ENCODE measurements at places on chromosomes 2 and 18.

- no peak for DNase-seq
Measured at GRCh38 chr18:56541793-56542192, 96.6 kb downstream of the TXNL1 start.

- DNase-seq = no peak
Measured at GRCh38 chr18:51543658-51544155, 346.2 kb upstream of the MEX3C start.

DNA sequence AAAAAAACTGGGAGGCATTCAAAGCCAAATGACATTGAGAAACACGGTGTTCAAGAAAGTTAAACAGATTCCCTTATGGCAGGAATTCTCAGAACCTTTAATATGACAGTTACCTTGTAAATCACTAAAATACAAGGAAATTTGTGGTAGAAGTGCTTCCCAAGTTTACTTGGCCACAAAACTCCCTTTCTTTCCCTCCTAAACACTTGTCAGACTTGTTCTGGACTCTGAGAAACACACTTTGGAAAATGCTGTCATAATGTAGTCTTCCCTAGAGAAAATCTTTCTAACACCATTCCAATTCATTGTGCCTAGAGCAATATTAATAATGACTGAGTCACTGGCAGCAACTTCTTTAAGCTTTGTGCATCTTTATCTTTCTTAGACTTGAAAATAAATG is 140.4 kb downstream of the ANKRD44 start:
- no peak for DNase-seq

DNA sequence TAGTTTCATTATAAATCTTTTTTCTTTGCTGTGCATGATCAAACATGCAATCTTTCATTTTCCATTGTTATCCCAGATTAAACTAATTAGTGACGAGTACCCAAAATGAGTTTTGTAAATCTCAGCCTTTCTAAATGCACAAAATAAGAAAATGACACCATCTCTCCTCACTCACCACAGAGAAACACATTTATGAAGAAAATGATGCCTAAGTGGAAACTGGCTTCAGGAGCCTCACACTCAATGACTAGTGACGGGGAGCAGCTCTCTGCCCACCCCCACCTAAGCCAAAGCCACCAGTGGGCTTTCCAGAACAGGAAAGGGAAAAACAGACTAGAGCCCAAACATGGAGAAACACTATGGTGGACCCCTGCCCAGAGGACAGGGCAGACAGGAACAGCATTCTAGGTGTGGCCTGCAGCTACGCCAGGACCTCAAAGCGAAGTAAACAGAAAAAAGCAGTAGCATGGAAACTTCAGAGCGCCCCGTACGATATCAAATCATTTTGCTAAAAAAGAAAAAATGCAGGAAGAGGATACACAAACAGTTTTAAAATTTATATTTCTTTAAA is 113.5 kb downstream of the RBMS1 start:
- DNase-seq = no peak

- DNase-seq = no peak
Measured at GRCh38 chr2:218998414-218999002, 5.3 kb upstream of the CRYBA2 start.

GRCh38 chr2:168323529-168324021 is 76.2 kb upstream of the STK39 start:
- no peak for DNase-seq

DNA sequence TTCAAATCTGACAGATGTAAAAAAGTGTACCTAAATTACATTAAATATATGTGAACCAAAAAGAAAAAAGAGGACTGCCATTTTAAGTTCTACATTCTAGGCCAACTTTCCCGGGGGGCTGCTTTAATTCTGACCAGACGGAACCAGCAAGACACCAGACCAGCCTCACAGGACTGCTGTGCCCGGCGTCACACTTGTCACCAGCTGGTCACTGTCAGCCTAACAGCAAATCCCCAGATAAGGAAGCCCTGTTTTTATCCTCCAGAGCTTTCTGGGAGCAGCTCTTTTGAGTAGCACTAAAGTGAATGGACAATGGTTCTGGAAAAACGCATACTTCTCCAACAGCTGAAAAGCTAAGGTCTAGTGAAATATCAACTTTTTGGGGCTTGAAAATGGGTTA is 35.6 kb downstream of the CYB5A start:
- DNase-seq = no peak

DNA sequence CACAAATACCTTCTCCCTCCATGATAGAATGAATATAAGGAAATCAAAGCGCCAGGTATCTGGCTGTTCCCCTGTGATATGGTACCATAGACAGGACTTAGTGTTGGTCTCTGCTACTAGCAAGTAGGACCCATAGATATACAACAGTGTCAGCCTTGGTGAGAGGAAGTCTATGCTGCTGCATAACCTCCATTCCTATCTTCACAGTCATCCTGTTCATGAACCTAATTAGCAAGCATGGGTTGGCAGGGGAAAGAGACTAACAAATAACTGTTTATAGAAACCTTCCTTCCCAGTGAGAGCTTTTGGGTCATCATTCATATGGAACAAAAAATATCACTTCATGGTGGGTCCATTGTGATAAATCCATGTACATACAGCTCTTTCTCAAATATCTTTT is 188.9 kb upstream of the FAM98A start:
- DNase-seq = no peak

DNA sequence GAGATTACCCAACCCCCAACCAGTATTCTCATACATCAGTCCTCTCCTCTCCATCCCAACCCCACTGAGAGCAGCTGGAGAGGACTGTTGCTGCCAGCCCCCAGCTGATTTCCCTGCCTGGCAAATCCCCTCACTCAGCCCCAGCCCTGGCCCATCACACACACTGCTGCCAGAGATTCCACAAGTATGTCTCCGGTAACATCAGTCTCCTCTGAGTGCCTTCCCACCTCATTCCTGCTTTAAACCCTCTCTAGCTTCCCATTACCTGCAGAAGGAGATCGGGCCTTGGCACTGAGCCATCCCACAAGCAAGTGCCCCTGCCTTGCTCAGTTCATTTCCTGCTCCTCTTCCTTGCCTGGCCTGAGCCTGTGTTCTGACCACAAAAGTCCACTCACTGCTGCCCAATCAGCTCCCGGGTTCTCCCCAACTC is 50.6 kb upstream of the ZFP36L2 start:
- no peak for DNase-seq

DNA sequence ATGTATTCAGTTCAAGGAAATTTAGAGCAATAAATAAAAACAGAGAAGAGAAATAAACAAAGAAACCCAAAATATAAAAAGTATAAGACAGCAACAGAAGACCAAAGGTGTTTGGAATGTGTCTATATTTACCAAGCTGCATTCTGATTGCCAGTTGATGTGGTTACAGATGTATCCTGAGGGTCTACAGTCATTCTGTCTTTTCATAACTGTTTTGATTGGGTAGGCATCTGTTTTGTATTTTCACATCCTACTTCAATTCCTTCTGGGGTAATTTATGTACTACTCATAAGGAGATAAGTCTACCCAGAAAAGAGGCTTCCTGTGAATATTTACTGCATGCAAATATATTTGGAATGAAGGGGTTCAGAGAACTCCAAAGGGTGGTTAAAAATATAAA is 596.8 kb upstream of the GCFC2 start:
- no peak for DNase-seq

DNA sequence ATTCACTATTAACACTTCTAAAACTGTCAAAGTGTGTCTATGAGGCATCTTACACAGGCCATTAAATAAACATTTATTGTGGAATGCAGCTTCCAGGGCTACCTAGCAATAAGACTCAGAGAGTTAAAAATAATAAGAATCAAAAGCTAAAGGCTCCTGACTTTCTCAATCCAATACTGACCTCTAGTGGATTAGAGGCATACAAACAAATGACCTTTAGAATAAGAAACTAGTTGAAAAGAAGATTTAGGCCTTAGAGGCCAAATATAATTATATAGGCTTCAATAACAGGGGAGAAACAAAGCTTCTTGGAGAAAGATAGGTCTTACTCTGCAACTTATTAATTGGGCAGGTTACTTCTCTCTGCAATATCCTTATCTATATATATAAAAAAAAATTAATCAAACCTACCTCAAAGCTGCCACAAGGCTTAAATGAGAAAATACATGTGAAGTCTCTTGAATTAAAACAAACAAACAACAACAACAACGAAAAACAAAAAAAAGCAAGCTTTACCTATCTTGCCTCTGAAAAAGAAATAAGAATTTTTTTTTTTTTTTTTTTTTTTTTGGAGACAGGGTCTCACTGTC is 246.1 kb downstream of the EXOC6B start:
- DNase-seq = peak; percentile 79

DNA sequence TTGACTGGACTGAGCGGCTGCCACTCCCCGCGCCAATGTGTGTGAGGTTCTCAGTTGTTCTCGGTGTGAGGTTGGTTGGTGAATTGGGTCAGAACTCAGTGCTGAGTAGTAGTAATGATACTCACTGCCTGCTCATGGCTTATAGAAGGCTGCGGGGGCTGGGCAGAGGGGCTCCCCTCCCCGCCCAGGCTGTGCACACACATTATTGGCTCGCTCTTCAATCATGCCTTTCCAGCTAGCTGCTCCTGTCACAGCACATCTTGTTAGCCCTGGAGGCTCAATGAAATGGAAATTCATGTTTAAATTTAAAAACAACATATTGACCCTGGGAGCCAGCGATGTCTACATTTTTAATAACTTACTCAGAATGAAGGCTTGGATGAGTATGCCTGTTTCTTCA is 152.8 kb downstream of the CELF4 start:
- DNase-seq = no peak

DNA sequence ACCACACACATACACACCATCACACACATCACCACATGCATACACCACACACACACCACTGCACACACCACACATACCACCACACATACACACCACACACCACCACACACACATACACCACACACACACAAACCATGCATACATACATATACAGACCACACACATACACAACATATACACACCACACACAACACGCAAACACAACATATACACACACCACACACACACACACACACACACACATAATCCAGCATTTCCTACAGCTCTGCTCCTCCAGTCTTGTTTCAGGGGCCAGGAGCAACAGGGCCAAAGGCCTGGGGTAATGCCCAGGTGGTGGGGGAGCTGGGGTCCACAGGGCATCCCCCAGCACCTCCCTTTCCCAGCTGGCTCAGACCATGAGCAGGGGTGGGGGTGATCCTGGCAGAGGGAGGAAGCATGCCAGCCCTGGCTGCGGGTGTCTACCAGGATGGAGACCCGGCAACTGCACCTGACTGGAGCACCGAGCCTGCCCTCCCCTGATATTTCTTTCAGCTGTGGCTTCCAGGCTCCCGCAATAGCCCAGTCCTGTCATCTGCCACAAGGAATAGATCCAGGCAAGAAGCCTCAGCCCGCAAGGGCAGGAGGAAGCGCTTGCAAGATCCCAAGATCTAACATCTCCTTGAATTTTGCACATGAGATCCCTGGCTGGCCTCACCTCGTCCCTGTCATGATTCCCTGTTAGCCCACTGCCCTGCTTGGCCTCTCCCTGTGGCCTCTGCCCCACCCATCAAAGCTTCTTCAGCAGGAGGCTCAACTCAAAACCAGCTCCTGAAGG is 196.9 kb downstream of the TNS1 start:
- DNase-seq = no peak

GRCh38 chr2:173961346-173961705 is 3.8 kb downstream of the SP3 start:
- DNase-seq = peak; percentile 11

GRCh38 chr18:58787536-58788149 is 77.0 kb upstream of the ZNF532 start:
- no peak for DNase-seq

DNA sequence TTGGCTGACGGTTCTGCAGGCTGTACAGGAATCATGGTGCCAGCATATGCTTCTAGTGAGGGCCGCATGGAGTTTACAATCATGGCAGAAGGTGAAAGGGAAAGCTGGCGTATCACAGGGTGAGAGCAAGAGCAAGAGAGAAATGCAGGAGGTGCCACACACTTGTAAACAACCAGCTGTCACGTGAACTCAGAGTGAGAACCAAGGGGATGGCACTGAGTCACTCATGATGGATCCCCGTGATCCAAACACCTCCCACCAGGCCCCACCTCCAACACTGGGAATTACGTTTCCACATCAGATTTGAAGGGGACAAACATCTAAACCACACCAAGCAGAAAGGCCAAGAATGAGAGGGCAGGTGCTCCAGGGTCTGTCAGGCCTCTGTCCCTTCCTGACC is 185.0 kb upstream of the PID1 start:
- no peak for DNase-seq

DNA sequence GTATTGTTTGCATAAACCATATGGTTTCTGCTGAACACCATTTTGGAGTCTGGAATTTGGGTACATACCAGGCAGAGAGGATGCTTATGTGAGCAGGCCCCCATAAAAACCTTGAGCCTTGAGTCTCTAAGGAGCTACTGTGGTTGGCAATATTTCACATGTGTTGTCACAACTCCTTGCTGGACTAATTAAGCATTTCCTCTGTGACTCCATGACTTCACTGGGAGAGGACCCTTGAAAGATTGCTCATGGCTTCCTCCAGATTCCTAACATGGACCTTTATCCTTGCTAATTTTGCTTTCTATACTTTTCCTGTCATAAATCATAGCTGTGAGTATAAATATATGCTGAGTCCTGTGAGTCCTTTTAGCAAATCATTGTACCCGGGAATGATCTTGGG is 7.6 kb upstream of the COQ10B start:
- DNase-seq = no peak

DNA sequence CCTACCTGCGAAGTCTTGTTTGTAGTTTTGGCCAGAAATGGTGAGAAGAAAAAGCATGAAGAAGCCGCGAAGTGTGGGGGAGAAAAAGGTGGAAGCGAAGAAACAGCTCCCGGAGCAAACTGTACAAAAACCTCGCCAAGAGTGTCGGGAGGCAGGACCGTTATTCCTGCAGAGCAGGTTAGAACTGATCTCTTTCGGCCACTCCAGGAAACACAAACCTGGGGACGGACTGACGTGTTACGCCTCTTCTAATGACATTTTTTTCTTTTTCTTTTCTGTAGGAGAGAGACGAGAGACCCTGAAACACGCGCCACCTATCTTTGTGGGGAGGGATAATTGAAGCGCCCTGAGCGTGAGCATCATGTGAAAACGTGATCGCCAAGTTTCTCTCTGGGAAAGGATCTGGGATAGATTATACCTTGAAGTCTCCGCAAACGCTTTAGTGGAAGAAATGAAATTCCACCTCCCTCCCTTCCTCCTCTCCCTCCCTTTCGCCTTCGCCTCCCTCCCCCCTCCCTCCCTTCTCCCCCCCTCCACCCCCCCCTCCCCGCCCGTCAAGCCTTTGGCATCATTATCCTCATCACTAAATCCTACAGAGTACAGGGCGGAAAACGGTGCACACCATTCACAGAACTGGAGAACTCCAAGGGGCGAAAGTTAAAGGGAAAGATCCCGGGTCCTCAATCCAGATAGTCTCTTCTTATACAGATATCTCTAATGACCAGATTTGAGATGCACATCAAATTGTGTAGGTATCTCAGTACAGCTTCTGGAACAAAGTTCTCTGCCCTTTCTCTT is at the start of gene ZEB2:
ZEB2 (minus strand) TSS at position 186 of the 798 bp plus-strand sequence. CDS start 2,769 bp downstream, outside the sequence.
- DNase-seq = peak; percentile 95

DNA sequence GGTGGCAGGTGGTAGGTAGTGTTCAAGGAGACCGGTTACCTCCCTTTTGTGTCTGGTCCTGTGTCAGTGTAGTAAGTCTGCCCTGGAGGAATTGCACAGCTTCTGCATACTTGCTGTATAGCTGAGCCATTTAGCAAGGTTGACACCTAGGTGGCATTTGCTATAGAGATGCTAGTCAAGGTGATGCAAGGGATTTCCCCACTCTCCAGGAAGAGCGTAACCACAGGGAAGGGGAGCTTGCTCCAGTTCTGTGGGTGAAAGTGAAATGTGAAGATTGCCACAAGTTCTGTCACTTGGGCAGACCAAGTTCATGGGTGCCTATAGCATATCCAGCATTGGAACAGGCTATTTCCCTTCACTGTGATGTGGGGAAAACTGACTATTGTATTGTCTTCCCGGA is 28.1 kb downstream of the NAT8 start:
- no peak for DNase-seq

- no peak for DNase-seq
Measured at GRCh38 chr18:27447451-27447881, 262.4 kb upstream of the CHST9 start.

Data from hematopoietic multipotent progenitor cell treated with erythropoietin and hydrocortisone succinate and interleukin-3 and kit ligand, for 8 days (in vitro differentiated cells).